ENCODE measurements at places on chromosomes 5 and 9.

DNA sequence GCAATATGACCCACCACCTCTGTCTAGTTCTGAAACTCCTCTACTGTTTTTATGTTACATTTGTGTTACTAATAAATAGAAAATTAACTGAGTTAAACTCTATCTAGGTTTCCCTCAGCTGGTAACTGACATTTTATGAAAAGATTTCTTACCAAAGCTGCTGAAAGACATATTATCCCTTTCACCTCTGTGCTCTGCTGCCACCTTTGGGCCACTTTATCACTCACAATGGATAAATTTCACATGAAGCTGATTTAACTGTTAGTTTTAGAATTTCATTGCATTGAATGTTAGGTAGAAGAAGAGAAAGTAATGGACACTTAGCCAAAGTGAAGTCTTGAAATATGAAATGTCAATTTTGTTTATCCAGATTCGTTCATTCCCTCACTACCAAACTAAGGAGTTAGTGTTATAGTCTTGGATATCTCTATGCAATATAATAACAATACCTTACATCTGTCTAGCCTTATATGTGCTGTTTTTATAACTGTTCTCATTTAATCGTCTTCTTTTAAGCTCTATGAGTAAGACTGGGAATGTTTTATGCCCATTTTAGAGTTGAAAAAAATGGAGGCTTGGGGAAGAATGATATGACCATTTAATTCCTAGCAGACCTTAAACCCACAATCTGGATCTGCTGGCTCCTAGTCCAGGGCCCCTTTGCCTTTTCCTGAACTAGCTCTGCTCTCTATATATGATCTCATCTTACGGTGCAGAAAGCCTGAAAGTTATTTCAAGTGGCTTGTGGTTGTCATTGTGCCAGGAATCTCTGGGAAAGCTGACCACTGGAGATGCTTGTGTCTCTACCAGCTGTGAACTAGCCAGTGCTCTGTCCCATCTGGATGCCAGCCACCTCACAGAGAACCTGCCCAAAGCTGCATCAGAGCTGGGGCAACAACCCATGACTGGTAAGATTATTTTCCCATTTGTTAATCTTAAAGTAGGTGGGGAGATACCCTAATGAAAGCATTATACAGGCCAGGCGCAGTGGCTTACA is 97.1 kb downstream of the GOLPH3 start:
- H3K4me3 ChIP-seq, result no peak overlapping the region
- no peak for DNase-seq
- H3K27me3 ChIP-seq, result no peaks in the 10 kb centered on the region
- no peaks in the 10 kb centered on the region for H3K4me1 ChIP-seq
- H3K36me3 ChIP-seq, result no peaks in the 10 kb centered on the region
- peak overlapping the region; percentile 64 for H3K27ac ChIP-seq

DNA sequence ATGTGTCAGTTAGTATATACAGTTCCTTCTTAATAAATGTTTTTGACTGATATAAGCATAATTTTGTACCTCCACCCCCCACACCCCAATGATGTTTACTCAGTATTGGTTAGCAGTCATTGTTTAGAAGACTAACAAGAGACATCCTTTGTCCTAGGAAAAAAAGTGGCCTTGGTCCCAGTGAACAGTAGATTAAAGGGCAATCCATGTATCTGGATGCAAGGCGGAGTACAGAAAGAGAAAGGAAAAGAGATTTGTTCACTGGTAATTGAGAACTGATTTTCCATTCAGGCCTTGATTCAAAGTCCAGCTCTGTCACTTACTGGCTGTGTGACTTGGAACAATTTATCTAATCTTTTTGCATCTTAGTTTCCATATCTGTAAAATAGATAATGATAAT is 4.6 kb downstream of the RALGPS1 start:
- no peak overlapping the region for H3K27ac ChIP-seq
- peaks cover 1% of the 10 kb centered on the region for H3K4me1 ChIP-seq
- H3K27me3 ChIP-seq, result no peaks in the 10 kb centered on the region
- no peaks in the 10 kb centered on the region for H3K36me3 ChIP-seq
- no peak overlapping the region for H3K4me3 ChIP-seq

GRCh38 chr5:62579761-62580160 is 1.1 kb downstream of the LRRC70 start:
- peak overlapping the region; percentile 40 for H3K27ac ChIP-seq
- H3K36me3 ChIP-seq, result no peaks in the 10 kb centered on the region
- DNase-seq, result no peak
- no peaks in the 10 kb centered on the region for H3K27me3 ChIP-seq
- H3K4me1 ChIP-seq, result peaks cover 16% of the 10 kb centered on the region
- peak overlapping the region; percentile 3 for H3K4me3 ChIP-seq

DNA sequence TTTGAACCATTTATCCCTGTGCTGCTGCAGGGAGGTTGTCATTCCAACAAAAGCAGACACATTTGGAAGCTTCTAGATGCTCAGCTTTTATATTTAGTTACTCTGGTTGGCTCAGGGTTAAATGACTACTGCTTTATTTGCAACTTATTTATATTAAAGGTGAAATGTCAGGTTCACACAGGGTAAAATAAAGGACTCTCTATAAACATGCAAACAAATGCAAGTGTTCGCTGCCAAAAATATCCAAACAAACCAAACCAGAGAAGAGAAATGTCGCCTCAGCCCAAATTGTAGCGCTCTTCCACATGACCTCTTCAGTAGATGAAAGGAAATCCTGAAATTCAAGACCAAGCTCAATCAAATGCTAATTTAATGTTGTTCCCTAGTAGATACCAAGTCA is 57.0 kb upstream of the LIFR start:
- H3K4me3 ChIP-seq, result no peak overlapping the region
- no peaks in the 10 kb centered on the region for H3K27me3 ChIP-seq
- H3K36me3 ChIP-seq, result no peaks in the 10 kb centered on the region
- peaks cover 18% of the 10 kb centered on the region for H3K4me1 ChIP-seq
- DNase-seq, result no peak

DNA sequence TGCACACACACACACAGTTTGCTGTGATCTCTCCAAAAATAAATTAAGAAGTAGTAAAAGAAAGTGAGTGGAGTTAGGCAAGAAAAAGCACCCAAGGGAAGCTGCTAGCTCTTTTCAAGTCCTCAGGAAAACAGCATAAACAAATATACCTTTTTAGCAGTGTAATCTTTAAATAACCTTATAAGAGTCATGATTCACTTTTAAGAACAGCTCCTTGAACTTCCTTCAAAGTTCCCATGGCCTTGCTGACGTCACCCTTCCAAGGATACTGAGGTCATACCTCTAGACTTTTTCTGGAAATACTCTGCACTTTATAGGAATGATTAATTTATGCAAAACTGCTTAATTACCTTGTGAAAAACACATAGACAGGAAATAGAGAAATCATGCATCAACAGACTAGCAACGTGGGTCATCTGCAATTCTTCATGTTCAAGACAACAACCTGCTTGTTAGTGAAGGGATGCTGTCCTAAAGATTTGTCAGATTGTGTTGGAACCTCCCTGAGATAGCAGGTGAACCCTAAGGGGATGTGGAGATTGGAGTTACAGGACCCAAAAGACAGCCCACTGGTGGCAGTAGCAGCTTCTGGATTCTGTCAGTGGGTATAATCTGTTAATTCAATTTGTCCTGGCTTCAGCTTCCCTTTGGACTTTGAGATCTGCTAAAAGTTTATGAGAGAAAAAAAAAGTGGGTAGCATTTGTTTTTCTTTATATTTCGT is 229.0 kb downstream of the ELAVL2 start:
- H3K27me3 ChIP-seq, result no peaks in the 10 kb centered on the region
- H3K4me1 ChIP-seq, result peaks cover 11% of the 10 kb centered on the region
- H3K4me3 ChIP-seq, result no peak overlapping the region

- no peak overlapping the region for H3K4me3 ChIP-seq
- no peak for DNase-seq
- H3K4me1 ChIP-seq, result no peaks in the 10 kb centered on the region
- H3K36me3 ChIP-seq, result no peaks in the 10 kb centered on the region
Observed at GRCh38 chr5:151283120-151283825, 20.3 kb downstream of the SLC36A3 start.

GRCh38 chr5:38752622-38753021 is 93.2 kb upstream of the OSMR start:
- H3K36me3 ChIP-seq, result no peaks in the 10 kb centered on the region
- peaks cover 6% of the 10 kb centered on the region for H3K4me1 ChIP-seq
- H3K27me3 ChIP-seq, result no peaks in the 10 kb centered on the region
- H3K27ac ChIP-seq, result no peak overlapping the region

DNA sequence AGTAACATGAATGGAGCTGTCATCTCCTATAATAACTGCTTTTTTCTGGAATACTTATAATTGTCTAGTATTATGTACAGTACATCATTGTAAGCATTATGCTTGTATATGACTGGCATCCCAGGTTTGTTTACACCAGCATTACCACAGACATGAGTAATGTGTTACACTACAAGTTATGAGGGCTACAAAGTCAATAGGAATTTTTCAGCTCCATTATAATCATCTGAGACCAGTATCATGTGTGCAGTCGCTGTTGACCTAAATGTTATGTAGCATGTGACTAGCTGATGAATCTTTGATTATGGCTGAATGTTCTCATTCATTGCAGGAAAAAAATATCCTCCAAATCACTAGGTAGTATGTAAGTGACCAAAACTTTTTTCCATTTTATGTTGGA is 2.2 kb downstream of the ZCCHC9 start:
- H3K4me3 ChIP-seq, result no peak overlapping the region
- DNase-seq, result no peak
- no peaks in the 10 kb centered on the region for H3K27me3 ChIP-seq
- no peak overlapping the region for H3K27ac ChIP-seq
- peaks cover 38% of the 10 kb centered on the region for H3K4me1 ChIP-seq

- no peaks in the 10 kb centered on the region for H3K36me3 ChIP-seq
- H3K4me1 ChIP-seq, result no peaks in the 10 kb centered on the region
- H3K4me3 ChIP-seq, result no peak overlapping the region
- no peak for DNase-seq
- no peak overlapping the region for H3K27ac ChIP-seq
Observed at GRCh38 chr9:96621618-96622017, 2.0 kb upstream of the CDC14B start.

DNA sequence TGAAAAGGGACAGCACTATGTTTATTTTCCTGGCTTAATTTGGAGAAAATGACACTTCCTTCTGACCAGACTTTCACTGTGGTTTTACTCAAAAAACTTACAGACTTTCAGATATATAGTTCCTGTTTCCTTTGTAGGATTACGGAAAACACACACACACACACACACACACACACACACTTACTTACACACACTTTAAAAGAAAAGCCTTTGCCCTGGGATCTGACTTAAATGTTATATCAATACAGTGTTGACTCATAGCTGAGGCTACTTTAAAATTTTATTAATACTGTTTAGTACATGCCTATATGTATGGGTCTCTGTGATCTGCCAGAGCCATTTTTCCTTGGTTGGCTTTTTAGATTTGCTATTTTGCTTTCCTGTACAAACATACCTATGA is 758.3 kb downstream of the DNAH5 start:
- no peaks in the 10 kb centered on the region for H3K4me1 ChIP-seq
- H3K36me3 ChIP-seq, result no peaks in the 10 kb centered on the region
- H3K27me3 ChIP-seq, result no peaks in the 10 kb centered on the region
- no peak overlapping the region for H3K27ac ChIP-seq
- H3K4me3 ChIP-seq, result no peak overlapping the region

DNA sequence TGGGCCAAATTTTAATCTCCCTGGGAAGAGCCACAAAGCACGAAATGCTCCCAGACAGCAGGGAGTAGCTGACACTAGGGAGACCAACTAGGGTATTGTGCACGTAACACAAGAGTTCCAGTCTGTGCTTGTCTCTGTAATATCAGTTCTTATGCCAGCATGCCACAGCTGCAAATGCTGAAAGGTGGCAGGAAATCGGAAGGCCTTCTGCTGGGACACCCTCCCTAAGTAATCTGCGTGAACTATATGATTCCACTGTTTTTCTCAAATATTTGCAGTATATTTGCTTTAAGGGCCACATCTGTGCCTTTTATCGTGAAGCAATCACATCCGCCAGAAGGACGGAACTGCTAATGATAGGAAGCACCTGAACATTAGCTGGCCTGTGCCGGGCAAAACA is 12.6 kb downstream of the VLDLR start:
- no peak overlapping the region for H3K27ac ChIP-seq
- no peak overlapping the region for H3K4me3 ChIP-seq

GRCh38 chr5:88806338-88806737 is 76.6 kb downstream of the MEF2C start:
- no peak overlapping the region for H3K4me3 ChIP-seq
- H3K27me3 ChIP-seq, result no peaks in the 10 kb centered on the region
- H3K27ac ChIP-seq, result no peak overlapping the region
- H3K36me3 ChIP-seq, result peaks cover 13% of the 10 kb centered on the region
- H3K4me1 ChIP-seq, result peaks cover 6% of the 10 kb centered on the region

DNA sequence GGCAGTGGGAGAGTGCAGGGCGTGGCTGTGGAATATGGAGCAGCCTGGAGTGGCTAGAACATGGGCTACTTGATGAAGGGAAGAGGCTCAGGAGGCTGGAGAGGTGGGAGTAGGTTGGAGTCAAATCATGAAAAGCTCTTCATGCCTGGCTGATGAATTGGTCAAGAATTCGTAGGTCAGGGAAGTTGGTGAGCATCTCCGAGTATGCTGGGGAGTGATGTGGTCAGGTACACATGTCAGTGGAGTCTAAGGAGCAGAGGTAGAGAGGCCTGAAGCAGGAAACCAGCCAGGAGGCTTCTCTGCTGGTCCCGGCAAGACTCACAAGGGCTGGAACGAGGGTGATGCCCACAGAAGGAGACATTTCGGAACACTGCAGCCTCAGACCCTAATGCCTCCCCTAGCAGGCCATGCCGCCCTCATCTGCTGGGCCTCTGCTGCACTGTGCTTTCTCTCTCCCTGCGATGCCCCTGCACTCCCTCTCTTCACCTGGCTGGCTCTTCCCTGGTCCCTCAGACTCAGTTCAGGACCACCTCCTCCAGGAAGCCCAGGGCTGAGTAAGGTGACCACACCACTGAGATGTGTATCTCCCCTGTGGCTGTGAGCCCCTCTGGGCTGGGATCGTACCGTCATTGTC is 33.6 kb downstream of the TMOD1 start:
- H3K4me3 ChIP-seq, result no peak overlapping the region
- no peaks in the 10 kb centered on the region for H3K4me1 ChIP-seq
- no peak overlapping the region for H3K27ac ChIP-seq
- no peak for DNase-seq

- no peak overlapping the region for H3K4me3 ChIP-seq
- H3K36me3 ChIP-seq, result no peaks in the 10 kb centered on the region
- peaks cover 5% of the 10 kb centered on the region for H3K27me3 ChIP-seq
- DNase-seq, result no peak
- H3K27ac ChIP-seq, result no peak overlapping the region
Observed at GRCh38 chr9:90640361-90640760, 2.3 kb downstream of the DIRAS2 start.

- no peaks in the 10 kb centered on the region for H3K4me1 ChIP-seq
- no peak for DNase-seq
- H3K4me3 ChIP-seq, result no peak overlapping the region
- H3K27ac ChIP-seq, result no peak overlapping the region
Observed at GRCh38 chr9:90641086-90641485, 1.5 kb downstream of the DIRAS2 start.

GRCh38 chr5:180868960-180869359 is 7.9 kb upstream of the ZFP62 start:
- no peak overlapping the region for H3K27ac ChIP-seq
- no peaks in the 10 kb centered on the region for H3K27me3 ChIP-seq
- H3K4me1 ChIP-seq, result no peaks in the 10 kb centered on the region
- H3K36me3 ChIP-seq, result no peaks in the 10 kb centered on the region
- no peak overlapping the region for H3K4me3 ChIP-seq

Data from heart left ventricle (tissue), 16 donors.